ENCODE measurements at places on chromosomes 2 and 18. TPM values are rescaled to one million over a fixed set of nuclear protein-coding genes. Genes with fewer than 3 reads are reported as not detected.

GPR45 gene
- total RNA-seq, result not detected

AFF3 gene
- 14.4 TPM for total RNA-seq

GATA6 gene
- 106 TPM for total RNA-seq

GRCh38 chr2:209523867-209524266 lies 100.0 kb downstream of the MAP2 start:
- DNase-seq, result no peak
- no peak overlapping the region for H3K27ac ChIP-seq
- H3K36me3 ChIP-seq, result no peaks in the 10 kb centered on the region
- H3K4me1 ChIP-seq, result peaks cover 22% of the 10 kb centered on the region
- no peaks in the 10 kb centered on the region for H3K27me3 ChIP-seq

DNA sequence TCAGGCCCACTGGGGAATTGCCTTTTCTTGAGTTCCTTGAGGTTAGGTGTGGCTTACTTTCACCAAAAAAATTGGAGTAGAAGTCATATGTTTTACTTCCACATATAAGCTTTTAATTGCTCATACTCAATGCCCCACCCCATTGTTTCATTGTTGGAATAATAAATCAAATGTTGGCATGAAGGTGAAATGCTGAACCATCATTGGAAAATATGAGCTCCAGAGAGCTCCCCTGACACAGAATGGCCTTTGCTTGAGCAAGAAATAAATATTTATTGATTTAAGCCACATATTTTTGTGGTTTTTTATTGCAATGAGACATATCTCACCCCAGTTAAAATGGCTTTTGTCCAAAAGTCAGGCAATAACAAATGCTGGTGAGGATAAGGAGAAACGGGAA lies 167.3 kb upstream of the SRD5A2 start:
- H3K36me3 ChIP-seq, result peaks cover 2% of the 10 kb centered on the region

DNA sequence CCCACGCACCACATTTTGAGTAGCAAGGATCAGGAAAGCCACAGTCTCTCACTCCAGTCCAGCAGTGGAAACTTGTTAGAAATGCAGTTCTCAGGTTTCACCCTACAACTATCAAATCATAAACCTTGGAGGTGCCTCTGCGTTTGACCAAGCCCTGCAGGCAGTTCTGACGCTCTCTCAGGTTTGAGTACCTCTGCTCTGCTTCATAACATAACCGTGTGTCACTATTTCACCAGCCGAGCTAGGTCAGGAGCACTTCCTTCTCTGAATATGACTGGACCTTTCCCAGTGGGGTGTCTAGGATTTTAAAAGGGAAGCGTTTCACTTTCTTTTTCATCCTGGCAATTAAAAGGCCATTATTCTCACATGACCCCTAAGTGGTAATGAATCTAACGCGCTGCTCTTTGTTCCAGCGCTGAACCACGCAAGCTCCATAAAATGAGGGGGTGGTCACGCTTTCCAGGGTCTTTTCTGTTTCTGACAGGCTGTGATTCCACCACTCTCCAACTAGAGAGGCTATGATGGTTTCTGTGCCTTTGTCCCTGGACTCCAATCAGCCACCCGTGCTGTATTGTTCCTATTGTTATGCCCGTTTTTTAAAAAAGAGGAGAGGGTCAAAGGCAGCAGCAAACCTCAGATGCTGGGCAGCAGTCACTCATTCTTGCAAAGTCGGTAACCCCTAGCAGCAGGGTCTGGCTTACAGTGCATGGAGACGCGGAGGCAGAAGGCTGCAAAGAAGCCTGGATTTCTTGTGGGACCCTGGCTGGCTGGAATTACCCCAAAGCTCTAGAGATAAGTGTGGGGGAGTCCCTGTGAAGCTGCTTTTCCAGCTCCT lies 75.2 kb upstream of the CTNNA2 start:
- H3K36me3 ChIP-seq, result no peaks in the 10 kb centered on the region
- H3K4me1 ChIP-seq, result peaks cover 8% of the 10 kb centered on the region
- no peak for DNase-seq
- H3K27me3 ChIP-seq, result no peaks in the 10 kb centered on the region

Measured in mesothelial cell of epicardium (in vitro differentiated cells).